ENCODE measurements at places on chromosomes 5 and 9.

DNA sequence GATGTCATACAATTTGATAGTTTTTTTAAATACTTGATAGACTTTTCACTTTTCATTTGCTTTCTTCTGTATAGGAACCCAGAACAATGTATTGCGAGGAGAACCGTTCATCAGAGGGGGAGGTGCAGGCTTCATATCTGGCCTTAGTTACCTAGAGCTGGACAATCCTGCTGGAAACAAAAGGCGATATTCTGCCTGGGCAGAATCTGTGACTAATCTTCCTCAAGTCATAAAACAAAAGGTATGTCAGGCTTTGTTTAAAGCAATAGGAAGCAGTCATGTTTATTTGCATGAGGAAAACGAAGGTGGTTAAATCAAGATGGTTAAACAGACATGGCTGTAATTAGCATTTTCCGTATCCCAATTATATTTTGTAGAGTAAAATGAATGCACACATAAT is 46.0 kb downstream of the C7 start:
- DNase-seq = no peak

- DNase-seq = no peak
These were observed 31.2 kb downstream of the DEPDC1B start for GRCh38 chr5:60668686-60669304.

DNA sequence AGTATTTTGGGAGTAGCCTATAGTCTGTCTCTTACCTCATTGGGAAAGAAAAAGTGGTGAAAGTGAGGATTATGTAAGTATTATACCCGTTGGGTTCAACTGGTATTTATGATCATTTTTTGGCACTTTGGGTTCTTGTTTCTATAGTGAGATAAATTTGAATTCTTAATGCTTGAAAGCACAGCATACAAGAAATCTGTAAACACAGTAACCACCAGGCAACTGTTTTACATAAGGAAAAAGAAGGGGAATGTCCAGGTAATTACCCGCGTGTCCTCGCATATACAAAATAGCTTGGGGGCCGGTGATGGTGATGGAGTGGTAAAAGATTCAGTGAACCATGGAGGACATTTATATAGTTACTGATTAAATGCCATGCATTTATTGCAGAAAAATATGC is 60.5 kb downstream of the BASP1 start:
- DNase-seq = no peak

DNA sequence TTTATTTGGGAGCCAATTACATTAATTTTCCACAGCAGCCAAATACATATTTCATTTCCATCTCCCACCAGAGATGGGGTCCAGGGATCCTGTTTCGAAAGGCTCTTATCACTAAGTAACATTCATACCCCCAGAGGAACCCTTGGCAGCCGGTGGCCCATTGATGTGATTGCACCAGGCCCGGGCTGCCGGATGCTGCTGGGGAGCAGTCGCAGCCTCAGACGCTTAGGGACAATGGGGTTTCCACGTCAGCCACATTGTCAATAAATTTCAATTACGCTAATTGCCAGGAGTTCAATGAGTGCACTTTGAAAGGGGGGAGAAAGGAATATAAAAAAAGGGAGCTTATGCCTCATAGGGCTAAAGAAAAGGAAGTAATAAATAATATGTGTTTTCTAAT is 478.8 kb upstream of the ADAMTS16 start:
- no peak for DNase-seq

GRCh38 chr5:170634256-170634990 is 130.6 kb downstream of the KCNIP1 start:
- DNase-seq = peak; percentile 40

DNA sequence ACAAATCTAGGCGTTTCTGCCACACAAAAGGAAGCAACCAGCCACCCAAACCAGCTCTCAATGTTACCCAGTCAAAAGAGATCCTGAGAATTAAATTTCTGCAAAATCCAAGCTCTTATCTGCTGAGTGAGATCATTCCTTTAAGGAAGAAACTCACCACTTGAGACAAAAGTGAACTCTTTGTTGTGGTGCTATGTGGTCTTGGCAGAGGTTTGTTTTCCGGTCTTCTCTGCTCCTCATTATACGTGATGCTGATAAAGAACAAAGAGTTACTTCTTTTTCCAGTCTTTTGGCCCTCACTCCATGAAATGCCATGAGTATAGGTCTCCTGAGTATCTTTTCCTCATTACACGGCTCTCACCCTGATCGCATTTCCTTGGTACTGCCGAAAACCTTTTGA is 82.1 kb downstream of the PRKACG start:
- no peak for DNase-seq

GRCh38 chr9:89465001-89465451 is 32.9 kb downstream of the SEMA4D start:
- no peak for DNase-seq

- DNase-seq = no peak
These were observed 209.7 kb upstream of the KLF4 start for GRCh38 chr9:107699231-107699630.

GRCh38 chr5:168219515-168220410 is 71.7 kb upstream of the WWC1 start:
- no peak for DNase-seq

GRCh38 chr5:108334225-108334624 is 47.7 kb downstream of the FBXL17 start:
- no peak for DNase-seq
